ENCODE measurements at places on chromosomes 2 and 18. TPM values are rescaled to one million over a fixed set of nuclear protein-coding genes. Genes with fewer than 3 reads are reported as not detected.
A peak's percentile ranks its signal among the peaks of the same experiment; 100 is the strongest.

DNA sequence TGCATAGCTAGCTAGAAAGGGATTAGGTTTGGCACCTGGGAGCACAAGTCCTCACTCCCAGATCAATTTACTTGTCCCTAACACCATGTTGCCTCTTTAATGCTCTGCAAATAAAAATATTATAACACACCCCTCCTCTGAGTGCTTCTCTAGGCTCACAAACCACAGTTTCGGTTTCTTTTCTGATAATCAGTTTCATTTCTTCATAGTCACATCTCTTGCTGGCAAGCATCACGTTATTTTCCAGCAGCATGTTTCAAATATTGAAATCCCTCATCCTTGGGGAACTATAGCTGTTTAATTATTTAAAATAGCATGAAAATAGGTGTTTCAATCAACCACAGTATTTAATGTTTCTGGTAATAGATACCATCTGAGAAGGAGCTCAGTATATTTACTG is 13.9 kb upstream of the SMCHD1 start:
- no peak for DNase-seq

- no peak for DNase-seq
Observed at GRCh38 chr2:217792626-217793527, 209.9 kb downstream of the TNS1 start.

DNA sequence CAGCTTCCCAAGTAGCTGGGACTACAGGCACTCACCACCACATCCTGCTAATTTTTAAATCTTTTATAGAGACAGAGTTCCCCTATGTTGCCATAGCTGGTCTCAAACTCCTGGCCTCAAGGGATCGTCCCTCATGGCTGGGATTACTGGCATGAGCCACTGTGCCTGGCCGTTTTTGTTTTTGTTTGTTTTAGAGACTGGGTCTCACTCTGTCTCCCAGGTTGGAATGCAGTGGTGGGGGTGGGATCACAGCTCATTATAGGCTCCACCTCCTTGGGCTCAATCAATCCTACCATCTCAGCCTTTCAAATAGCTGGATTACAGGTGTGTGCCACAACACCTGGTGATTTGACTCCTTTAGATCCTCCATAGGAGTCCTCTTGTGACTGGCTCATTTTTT is 19.5 kb upstream of the ZDBF2 start:
- peak; percentile 68 for DNase-seq

Gene C1QL2
- 0.81 TPM for total RNA-seq

Gene BOLA3
- 51.9 TPM for total RNA-seq

Measured in H9 (cell line).